ENCODE measurements at places on chromosomes 16 and 17.

- DNase-seq, result no peak
Observed at GRCh38 chr17:76238847-76239537, 1.3 kb downstream of the RNF157 start.

GRCh38 chr16:28905800-28906372, 19.2 kb downstream of the RABEP2 start:
- DNase-seq, result no peak

GRCh38 chr16:89104303-89104702, 10.7 kb downstream of the ACSF3 start:
- DNase-seq, result no peak

DNA sequence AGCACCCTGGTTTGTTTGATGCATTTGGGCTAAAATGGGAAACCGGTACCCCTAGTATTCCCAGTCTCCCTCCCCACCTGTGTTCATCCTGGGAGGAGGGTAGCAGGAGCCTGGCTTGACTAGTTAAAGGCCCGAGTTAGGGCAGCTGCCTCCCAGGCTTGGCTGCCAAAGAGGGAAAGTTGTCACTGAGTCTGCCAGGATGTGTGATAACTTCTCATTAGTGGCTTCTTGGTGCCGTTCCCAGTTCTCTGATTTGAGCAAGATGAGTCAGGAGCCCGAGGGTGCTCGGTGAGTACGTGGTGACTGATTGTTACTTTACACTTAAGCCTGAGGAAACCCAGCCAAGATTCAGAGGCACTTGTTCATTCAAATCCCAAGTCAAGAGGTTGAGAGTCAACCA, 2.5 kb downstream of the KRT32 start:
- peak; percentile 95 for DNase-seq

GRCh38 chr17:75241143-75241430, 20.3 kb downstream of the GGA3 start:
- DNase-seq, result no peak

DNA sequence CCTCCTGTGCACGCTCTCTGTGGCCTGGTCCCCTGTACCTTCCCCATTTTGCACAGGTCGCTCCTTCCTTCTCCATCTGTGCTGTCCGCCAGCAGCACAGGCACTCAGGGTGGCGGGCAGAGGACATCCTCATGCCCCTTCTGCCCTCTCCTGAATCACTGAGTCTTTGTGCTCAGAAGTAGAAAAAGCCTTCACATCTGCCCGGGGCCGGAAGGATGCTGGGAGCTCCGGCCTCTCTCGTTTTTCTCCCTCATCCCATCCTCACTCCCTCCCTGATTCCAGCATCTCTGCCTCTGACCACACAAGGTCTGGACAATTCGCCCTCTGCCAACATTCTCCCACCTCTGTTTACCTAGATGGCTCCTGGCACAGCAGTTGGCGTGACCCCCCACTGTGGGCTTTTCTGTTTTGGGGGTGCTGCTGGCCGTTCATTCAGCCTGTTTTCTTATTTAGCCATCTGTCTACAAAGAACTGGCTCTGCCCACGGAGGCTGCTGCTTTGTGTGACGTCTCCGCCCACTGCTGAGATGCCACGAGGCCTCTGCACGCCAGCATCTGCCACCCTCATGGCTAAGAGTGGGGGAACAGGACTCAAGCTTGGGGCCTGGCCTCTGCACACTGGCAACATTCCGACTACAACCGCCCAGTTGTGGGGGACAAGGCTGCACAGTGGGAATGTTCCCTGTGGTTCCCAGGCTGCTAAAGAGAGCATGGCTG, 36.7 kb downstream of the SEC14L5 start:
- no peak for DNase-seq

- DNase-seq, result no peak
Observed at GRCh38 chr17:72204742-72205141, 83.9 kb downstream of the SOX9 start.
